ENCODE measurements at places on chromosomes 11 and 22.

DNA sequence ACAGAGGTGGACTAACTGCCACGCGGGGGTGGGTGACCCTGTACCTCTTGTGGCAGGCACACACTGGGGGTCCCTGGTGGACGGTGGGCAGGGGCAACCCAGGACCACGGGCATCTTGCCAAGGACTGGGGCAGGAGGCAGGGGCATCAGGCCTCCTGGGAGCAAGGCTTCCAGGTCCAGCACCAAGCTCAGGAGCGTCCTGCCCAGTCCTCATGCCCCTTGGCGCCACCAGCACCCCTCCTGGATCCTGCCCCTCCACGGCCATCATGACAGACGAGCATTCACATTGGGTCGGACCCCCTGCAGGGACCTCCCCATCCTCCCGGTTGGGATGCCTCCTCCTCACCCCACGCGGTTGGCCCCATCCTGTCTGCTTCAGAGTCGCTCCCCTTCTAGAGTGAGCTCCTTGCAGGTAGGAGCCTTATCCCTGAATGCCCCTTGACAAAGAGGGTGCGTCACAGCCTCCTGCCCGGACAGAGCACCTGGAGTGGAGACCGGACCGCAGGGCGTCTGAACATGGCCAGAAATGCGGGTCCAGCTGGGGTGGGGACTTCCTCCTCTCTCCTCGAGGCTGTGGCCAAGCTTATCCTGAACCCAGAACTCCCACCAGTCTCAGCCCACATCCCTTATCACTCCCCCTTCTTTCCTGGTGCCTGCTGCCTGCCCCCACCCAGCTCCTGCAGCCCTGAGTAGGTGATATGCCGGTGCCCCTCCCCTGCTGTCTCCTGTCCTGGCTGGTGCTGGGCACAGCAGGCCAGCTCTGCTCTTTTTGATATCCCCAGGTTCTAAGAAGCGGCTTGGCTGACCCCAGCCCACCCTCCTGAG lies 40.3 kb downstream of the IGF2 start:
- no peak for DNase-seq

- DNase-seq: no peak
These were observed 8.8 kb downstream of the BMAL1 start for GRCh38 chr11:13286279-13286821.

DNA sequence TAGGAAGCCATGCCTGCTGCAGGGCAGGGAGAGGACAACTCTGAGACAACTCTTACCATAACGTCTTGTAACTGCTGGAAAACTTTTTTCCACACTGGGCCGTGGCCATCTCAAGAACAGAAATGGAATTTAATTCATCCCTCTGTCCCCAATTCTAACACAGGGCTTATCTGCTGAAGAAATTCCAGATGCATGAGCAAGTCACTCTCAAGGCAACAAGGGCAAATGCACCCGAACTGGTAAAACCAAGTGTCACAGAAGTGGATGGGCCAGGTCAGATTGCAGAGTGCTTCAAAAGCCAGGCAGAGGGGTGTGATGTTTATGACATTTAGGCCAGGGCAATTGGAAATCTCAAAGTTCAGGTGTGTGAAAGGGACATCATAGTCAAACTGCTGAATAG lies 7.4 kb downstream of the SMPD1 start:
- no peak for DNase-seq

- no peak for DNase-seq
These were observed 150.7 kb downstream of the ADAMTS15 start for GRCh38 chr11:130599073-130599654.

GRCh38 chr11:16669799-16670415 lies 68.5 kb upstream of the C11orf58 start:
- no peak for DNase-seq

- no peak for DNase-seq
These were observed 1.0 kb upstream of the HTATIP2 start for GRCh38 chr11:20362481-20362880.

- DNase-seq: no peak
These were observed 1465.0 kb downstream of the TBC1D22A start for GRCh38 chr22:48227341-48228018.

DNA sequence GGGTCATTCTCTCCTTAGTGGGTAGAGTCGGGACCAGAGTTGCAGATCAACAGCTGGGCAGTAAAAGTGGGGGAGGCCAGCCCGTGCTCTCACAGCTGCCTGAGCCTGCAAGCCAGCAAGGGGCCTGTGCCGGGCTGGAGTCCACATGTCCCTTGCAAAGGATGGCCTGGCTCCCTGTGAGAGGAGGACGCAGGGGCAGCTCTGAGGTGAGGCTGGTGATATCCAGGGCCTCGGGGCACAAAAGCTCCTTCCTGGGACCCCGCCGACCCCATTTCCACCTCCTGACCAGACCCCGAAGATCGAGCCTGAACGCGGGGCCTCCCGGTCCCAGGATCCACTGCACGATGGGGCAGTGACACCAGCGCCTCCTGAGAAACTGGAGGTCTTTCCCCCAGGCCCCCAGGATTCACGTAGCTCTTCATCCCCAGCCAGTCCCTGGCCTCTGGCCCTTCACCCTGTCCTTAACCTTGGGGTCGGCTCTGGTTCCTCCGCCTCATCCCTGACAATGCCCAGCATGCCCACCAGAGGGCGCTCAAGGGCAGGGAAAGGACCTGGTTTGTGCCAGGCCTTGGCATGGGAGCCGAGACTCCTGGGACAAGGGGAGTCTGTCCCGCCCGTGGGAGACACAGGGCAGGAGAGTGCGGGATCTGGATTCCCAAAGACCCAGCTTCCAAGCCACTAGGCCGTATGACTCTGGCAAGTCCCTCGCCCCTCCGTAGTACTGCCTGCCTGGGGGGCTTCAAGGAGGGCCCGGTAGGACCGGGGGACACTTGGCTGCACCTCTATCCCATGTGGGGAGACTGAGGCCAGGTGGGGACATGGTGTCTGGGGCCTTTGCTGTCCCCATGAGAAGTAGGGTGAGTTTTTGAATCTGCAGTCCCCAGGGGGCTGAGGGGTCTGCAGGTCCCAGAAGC lies 17.8 kb upstream of the WNT7B start:
- peak; percentile 89 for DNase-seq

DNA sequence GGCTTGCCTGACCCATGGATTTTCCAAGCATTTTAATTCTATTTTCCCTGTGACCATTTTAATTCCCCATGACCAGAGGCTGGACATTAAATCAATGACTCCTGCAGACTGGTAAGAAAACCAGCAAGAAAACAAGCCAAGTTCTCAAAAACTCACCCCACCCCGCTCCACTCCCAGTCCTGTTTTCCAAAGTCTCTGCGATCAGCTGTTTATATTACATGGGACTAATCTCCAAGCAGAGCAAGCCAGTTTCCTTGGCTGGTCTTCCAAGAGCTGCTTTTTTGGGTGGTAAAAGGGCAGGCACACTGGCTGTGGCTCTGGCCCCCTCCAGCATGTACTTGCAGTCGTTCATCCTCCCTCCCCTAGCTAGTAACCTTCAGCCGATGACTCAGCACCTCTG lies 97.9 kb downstream of the RRAS2 start:
- DNase-seq: no peak

GRCh38 chr11:128848815-128849455 lies 18.2 kb downstream of the KCNJ1 start:
- peak; percentile 73 for DNase-seq

DNA sequence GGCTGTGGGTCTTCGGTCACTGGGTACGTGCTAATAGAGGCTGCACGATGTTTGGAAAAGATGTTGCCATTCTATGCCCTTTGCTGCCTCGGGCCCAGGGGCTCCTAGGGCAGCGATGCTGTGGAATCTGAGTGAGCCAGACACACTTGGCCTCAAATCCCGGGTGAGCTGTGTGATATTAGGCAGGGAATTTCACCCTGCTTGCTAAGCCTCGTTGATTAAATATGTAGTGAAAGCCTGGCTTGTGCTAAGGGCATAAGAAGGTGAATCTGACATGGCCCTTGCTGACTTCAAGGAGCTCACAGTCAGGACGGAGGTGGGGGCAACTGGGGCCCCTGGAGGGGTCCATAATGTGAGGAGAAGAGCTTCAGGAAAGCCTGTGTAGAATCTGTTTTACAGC lies 5.4 kb upstream of the HMOX1 start:
- no peak for DNase-seq

DNA sequence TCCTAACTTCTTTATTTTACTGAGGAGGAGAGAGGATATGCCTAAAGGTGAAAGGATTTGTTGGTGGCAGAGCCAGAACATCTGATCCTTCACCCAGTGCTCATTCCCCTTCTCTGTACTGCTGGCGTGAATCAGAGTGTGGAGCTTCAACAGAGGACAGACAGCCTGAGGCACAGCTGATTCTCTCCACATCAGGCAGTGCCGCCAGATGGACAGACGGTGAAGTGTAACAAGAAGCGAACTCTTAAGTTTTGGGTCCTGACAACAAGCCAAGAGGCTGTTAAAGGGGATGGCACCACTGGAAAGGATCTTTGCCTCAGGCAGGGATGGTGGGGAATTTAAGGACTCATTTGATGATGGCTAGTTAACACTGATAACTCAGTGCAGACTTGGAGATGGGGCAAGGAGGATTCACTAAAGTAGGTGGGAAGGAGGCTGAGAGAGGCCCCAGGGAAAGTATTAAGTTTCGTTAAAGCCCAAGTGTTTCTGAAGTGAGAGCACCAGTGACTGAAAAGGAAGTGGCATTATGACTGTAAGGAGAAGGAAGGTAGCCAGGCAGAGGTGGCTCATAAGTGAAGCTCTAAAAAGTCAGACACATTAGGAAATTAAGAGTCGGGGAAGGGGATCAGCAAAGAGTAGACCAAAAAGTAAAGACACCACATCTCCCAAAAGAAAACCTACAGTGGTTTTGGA lies 81.3 kb downstream of the CLPB start:
- peak; percentile 8 for DNase-seq

DNA sequence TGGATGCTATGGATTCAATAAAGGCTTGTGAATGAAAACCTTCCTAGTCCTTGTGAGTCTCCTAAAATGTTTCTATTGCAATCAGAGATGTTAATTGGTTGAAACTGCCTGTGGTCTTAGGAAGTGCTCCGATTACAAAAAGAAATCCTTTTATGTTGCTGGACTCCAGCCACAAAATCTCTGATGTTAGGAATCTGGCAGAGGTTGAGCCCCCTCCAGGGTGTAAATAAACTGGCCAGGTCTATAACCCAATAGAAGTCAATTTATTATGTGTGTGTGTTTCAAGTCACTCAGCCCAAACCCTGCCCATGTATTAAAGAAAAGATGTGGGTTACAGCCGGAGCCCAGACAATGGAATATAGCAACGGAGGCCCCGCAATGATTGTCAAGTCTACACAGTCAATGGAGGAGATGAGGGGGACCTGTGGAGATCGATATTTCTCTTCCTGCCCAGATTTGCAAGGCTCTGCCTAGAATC lies 218.1 kb upstream of the SORL1-AS1 start:
- DNase-seq: no peak

DNA sequence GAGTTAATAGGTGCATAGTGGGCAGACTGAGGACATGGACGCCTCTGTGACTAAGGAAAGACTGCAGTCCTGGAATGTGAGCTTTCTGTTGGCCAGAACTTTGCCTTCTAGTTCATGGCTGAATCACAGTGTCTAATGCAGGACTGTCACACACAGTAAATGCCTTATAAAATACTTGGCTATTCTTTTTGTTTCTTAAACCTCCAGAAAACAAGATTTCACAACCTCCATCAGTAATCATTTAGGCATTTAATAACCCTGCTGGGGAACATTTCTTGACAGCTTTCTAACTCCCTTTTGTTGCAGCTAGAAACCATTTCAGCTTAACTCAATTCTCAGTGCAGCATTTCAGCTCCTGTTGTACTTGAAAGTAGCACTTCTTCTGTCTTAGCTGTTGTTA lies 335.8 kb upstream of the DDI1 start:
- no peak for DNase-seq

DNA sequence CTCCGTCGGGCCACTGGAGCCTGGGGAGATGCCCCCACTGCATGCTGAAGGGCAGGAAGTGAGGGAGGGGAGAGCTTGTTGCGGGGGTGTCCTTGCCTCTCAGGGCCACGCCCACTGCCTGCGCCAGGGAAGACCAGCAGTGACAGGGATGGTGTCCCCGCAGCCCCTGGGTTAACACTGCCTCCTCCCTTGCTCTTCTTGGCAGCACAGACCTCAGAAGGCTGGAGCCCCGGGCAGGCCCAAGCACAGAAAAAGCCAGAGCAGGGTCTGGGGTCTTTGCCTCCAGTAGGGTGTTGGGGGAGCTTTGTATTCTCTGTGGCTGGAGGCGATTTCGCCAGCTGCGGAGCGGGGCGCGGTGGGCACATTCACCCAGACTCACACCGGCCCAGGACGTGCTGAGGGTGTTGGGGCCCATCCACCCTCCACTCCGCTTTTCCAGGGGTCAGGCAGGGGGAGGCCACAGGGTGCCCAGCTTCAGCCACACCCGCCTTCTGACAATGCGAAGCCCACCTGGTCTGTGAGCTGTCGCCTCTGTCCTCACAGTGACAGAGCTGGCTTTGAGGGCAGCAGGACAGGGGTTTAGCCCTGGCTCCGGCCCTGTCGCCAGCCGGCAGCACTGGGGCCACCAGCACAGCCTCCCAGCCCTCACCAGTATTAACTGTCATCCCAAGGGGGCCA lies 83.7 kb downstream of the CDKN1C start:
- no peak for DNase-seq

- DNase-seq: no peak
These were observed 501.1 kb downstream of the BRD1 start for GRCh38 chr22:49326558-49326957.

GRCh38 chr22:41838842-41839618 lies 6.1 kb downstream of the SREBF2 start:
- no peak for DNase-seq

GRCh38 chr11:101407324-101407723 lies 176.5 kb downstream of the TRPC6 start:
- no peak for DNase-seq

DNA sequence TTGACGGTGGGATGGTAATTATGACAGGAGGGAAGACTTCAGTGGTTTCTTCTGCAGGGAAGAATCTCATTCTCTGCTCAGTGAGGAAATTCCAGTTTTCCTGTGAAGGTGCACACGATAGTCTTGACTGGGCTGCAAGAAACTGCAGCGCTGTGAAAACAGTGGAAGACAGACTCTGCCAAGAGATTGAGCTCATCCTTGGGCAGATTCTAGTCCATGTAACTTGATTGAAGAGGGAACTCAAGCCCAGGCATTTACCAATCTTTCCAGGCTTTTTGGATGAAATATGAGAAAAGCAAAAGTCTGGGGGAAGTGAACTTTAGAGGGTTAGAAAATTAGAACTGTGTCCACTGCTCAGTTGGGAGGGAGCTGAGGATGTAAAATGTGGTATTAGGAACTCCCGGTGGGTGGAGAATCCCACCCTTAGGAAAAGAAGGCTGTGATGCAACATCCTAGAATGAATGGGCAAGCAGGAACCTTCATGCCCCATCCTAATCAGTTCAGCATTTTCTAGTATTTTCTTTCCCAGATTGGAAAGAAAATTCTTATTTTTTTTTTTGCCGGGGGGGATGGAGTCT lies 212.6 kb downstream of the DBX1 start:
- no peak for DNase-seq

GRCh38 chr11:63548178-63548577 lies 11.6 kb downstream of the PLAAT4 start:
- DNase-seq: no peak

GRCh38 chr11:11416502-11416901 lies 63.5 kb upstream of the CSNK2A3 start:
- no peak for DNase-seq

GRCh38 chr11:79667380-79667779 lies 226.6 kb upstream of the TENM4 start:
- no peak for DNase-seq

GRCh38 chr11:131687291-131688047 lies 317.1 kb downstream of the NTM start:
- no peak for DNase-seq
